ENCODE measurements at places on chromosomes 6 and 20. TPM values are rescaled to one million over a fixed set of nuclear protein-coding genes. Genes with fewer than 3 reads are reported as not detected.

ASIP gene
- 0.70 TPM for total RNA-seq

KIF6 gene
- 0.78 TPM for total RNA-seq

DNA sequence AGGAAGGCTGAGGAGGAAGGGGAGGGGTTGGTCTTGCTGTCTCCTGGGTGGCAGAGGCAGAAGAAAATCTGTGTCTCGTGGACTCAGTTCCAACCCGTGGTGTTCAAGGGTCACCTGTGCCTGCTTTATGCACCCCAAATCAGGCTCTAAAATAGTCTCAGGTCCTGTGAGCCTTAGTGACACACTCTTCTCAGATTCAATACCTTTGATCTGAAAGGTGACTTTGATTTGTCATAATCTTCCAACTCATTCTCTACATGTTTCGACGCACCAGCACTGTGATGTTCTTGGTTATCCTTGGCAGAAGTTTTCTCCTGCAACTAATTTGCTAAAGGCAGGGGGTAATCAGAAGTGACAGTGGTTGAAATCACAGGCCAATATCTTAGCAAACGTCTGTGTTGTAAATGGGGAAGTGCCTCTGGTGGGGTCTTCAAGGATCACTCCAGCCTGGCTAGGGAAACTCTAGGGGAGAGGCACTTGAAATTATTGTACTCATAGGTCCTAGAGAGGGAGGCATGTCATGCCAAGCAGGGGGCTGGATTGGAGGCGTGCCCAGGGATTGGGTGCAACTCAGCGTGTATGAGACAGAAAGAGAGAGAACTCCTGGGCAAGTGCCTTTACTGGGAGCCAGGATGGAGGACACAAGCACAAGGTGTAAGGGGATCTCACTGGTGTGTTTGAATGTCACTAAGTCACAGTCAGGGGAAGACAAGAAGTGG lies 19.0 kb upstream of the PRND start:
- no peak for DNase-seq

- DNase-seq, result no peak
Observed at GRCh38 chr20:43766385-43766784, 39.6 kb upstream of the GTSF1L start.

DNA sequence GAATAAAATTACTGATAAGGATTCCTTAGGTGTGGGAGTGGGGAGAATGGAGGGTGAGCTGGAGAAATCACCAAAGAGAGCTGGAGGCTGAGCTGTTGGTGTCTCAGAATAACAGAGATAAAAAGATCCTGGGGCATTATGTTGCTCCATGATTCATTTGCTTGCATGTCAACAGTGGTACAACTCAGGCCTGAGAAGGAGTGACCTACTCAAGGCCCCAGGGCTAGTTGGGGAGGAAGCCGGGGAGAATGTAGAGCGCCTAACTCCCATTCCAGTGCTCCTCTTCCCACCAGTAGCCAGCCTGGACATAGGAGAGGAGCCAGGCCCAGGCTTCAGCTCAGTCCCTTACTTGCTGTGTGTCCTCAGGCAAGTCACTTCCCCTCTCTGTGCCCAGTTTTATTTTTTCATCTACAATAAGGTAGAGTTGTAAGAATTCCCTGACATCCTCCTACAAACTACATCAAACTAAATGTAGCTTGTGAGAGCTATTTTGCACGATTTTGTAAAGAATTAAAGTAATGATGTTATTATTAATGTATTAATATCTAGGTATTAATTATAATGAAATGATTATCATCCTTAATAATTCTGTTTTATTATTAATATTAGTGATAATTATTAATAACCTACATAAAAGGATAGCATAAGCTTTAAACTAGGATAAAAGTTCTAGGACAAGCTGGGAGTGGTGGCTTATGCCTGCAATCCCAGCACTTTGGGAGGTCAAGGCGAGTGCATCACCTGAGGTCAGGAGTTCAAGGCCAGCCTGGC lies 250.9 kb upstream of the SULF2 start:
- no peak for DNase-seq

GRCh38 chr6:105493736-105494135 lies 90.9 kb upstream of the PREP start:
- DNase-seq, result no peak

DNA sequence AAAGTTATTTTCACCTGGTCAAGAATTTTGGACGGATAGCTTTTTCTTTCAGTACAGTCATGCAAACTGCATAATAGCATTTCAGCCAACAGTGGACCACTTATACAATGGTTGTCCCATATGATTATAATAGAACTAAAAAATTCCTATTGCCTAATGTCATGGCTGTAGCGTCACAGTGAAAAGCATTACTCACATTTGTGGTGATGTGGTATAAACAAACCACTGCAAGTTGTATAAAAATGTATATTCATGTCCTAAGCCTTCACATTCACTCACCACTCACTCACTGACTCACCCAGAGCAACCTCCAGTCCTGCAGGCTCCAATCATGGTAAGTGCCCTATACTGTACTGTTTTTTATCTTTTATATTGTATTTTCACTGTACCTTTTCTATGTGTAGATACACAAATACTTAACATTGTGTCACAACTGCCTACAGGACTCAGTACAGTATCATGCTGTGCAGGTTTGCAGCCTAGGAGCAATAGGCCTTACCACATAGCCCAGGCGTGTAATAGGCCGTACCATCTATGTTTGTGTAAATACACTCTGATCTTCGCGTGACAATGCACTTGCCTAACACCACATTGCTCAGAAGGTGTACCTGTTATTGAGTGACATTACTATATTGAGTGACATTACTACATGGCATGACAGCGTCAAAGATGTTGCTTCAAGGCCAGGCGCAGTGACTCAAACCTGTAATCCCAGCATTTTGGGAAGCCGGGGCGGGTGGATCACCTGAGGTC lies 17.9 kb downstream of the ABHD12 start:
- no peak for DNase-seq

- DNase-seq, result no peak
Observed at GRCh38 chr6:164563924-164564323, 745.5 kb downstream of the C6orf118 start.

- DNase-seq, result no peak
Observed at GRCh38 chr20:63688228-63689045, 8.0 kb upstream of the TNFRSF6B start.

DNA sequence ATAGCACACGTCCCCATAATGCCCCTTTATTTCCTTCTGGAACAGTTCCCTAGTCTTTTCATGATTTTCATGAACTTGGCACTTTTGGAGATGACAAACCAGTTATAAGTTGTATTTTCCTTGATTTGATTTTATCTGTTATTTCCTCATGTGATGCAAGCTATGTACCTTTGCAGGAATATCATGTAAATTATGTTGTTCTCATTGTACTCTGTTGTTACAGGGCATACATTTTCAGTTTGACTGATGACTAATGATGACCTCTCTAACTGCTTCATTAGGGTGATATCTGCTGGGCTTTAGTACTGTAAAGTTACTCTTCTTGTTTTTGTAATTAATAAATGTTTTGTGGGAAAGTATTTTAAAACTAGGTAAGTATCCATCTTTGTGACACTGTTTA lies 147.3 kb downstream of the ZFAND3 start:
- DNase-seq, result no peak

Data from ureter (tissue), 1 donor.